Right renal cortex interstitium (tissue), 3 donors: ENCODE measurements at places on chromosomes 5 and 9. TPM values are rescaled to one million over a fixed set of nuclear protein-coding genes. Genes with fewer than 3 reads are reported as not detected.

GRIN3A gene
- 1.9 TPM for polyA plus RNA-seq

SPEF2 gene
- 39.8 TPM for polyA plus RNA-seq

PPP3R2 gene
- polyA plus RNA-seq: not detected

C8G gene
- 0.58 TPM for polyA plus RNA-seq

SPATA31E1 gene
- 0.03 TPM for polyA plus RNA-seq

MTX3 gene
- polyA plus RNA-seq: 23.6 TPM

EIF4EBP3 gene
- polyA plus RNA-seq: 11.5 TPM

NTNG2 gene
- polyA plus RNA-seq: 0.10 TPM

OR1J2 gene
- not detected for polyA plus RNA-seq

LEAP2 gene
- polyA plus RNA-seq: 3.7 TPM
